ENCODE measurements at places on chromosomes 7 and 10.

GRCh38 chr7:14639329-14639728 is 263.2 kb downstream of the DGKB start:
- DNase-seq, result no peak

- DNase-seq, result no peak
These were observed 77.6 kb upstream of the UNC5B start for GRCh38 chr10:71134732-71135211.

- peak; percentile 99 for DNase-seq
These were observed 26.1 kb downstream of the PLAC9 start for GRCh38 chr10:80158598-80159127.

DNA sequence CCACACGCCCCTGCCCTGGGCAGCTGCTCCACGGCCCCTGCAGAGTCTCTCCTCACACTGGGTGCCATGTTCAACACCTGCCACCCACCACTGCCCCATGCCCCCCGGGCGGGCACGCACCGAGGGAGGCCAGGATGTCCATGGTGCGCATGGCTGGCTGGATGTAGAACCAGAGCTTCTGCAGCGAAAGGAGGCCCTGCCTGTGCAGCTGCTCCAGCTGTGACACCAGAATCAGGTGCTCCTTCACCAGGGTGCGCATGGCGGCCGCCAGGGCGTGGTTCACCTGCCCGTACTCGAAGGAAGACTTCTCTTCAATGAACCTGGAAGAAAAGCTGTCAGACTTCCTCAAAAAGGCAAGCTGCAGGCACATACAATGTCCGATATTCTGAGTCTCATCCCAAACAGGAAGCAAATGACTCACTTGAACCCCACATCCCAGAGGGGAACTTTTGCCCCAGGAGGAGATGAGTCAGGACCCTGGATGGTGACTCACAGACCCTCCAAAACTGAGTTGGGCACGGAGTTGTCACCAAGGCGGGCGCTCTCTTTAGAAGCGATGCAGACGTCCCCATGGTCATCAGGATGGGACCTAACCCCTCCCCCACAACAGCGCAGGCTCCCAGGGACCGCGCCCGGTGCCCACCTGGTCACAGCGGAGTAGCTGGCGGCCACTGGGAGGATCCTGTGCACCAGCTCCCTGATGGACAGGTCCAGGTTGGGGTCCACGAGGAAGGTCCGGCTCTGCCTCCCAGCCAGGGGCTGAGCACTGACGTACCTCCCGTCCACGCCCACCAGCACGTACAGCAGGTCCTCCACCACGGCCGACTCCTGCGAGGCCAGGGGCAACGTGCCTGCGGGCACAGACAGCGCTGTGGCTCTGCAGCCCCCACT is 15.5 kb downstream of the TUBGCP2 start:
- DNase-seq, result peak; percentile 75

- no peak for DNase-seq
These were observed 321.9 kb downstream of the PTPRN2 start for GRCh38 chr7:158265743-158266080.

- peak; percentile 53 for DNase-seq
These were observed 99.1 kb downstream of the GLI3 start for GRCh38 chr7:42137941-42138340.

DNA sequence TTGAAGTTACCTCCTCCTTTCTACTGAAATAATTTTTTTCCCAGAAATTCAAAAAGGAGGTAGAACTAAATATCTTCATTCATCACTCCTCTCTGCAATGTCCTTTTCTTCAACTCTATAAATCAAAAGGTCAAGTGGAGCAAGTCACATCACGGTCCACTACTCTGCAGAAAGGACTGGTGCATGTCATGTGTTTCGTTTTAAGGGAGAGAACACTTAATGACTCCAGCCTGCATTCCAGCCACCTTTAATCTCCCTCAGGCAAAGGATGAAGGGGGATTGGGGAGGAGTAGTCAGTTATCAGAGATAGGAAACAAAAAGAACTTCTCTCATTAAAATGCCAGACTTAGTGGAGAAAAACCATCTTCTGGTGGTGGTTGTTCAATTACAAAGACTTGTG is 78.9 kb downstream of the ANK3 start:
- no peak for DNase-seq

DNA sequence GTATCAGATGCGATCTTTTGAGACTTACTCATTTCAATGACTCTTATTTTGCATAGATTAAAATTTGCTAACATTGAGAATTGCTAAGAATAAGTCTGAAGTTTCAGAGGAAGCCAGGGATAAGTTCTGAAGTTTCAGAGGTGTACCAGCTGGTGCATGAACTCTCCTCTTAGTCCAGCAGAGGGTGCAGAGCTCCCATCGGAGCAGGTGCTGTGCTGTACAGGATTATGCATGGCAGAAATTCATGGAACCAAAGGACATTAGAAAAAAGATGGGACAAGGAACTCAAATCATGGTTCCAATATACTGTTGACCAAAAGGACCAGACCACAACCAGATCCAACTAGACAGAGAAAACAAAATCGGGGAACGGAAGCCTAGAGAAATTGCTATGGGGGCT is 41.9 kb downstream of the MGAM2 start:
- no peak for DNase-seq

- peak; percentile 88 for DNase-seq
These were observed 64.9 kb downstream of the ZNF92 start for GRCh38 chr7:65438598-65438997.

- DNase-seq, result peak; percentile 25
These were observed 38.3 kb downstream of the TOMM7 start for GRCh38 chr7:22784346-22784745.

DNA sequence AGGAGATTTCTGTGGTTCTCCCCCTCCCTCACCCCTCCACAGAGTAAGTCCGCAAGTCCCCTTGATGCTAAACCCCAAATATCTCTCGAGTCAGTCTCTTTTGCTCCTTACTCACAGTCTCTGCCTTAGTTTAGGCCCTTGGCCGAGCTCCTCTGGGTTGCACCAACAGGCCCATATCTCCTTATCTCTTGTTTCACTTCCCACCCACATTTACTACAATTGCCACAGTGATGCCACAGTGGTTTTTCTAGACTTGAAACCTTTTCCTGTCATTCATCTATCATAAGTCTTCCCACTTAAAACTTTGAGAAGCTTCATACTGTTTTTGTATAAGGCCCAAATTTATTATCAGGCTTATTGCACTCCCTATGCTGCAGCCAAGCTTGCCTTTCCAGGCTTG is 23.4 kb upstream of the NME8 start:
- no peak for DNase-seq

DNA sequence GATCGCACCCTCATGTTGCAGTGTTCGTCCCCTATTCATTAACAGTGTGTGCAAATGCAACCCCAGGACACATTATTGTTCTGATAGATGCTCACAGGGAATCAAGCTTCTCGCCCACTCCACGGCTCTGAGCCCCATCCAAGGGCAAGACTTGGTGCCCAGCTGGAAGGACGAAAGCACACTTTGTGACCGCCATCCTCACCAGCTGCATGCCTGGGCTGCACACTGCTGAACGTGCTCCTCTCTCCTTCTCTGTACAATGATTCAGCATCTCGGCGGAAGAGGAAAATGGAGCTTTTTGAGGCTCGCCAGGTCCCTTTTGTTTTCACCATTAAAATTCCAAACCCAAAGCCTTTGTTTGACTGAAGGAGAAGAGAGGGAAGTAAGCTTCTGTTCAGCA is 41.9 kb downstream of the MKI67 start:
- DNase-seq, result no peak

DNA sequence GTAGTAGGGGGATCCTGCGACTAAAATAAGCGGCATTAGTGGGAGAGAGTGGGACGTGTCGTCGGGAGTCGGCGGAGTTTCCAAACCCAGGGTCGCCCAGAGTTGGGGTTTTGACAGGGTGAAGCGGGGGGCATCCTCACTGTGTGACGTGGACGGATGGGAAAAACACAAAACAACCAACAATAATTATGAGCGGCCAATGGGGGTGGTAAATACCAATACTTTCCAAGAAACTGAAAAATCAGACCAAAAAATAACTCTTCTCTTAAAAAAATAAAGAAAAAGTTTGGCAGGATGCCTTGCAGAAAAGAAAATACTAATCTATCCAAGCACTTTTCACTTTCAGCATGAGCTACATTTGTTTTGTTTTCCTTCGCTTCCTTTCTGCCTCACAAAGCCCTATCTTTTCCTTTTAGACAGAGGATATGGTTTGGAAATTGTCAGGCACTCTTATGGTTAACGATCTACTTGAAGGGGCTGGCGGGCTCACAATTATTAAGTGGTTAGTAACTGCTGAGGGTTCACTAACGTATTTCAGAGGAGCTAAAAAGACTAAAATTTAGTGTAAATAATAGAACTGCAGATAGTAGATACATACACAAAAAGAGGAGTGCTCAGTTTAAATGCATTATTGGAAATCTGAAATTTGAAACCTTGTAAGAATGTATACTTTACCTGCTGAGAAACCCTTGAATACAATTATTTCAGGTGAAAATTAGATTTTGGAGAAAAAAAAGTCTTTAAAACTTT is 802 bp upstream of the CDK6 start:
- peak; percentile 35 for DNase-seq

GRCh38 chr10:102283488-102283887 is 38.2 kb downstream of the GBF1 start:
- no peak for DNase-seq

DNA sequence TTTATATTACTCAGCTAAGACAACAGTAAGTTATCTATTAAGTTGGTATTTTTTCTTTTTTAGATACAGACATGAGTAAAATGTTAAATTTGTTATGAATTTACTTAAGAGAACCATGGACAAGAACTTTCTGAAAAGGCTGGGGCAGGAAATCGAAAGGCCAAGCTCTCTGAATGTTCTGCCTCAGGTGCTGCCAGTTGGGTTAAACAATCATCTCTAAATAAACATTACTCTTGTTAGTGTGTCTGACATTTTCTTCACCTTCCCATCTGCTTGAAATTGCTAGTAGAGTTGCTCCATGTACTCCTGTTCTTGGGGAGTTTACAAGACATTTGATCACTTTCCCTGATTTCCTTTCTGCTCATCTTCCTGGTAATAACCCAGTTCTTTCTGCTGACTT is 87.5 kb downstream of the ANKRD7 start:
- DNase-seq, result no peak

GRCh38 chr10:97335188-97335619 is 675 bp upstream of the FRAT2 start:
- no peak for DNase-seq

GRCh38 chr7:45704683-45705016 is 130.5 kb downstream of the ADCY1 start:
- DNase-seq, result no peak

DNA sequence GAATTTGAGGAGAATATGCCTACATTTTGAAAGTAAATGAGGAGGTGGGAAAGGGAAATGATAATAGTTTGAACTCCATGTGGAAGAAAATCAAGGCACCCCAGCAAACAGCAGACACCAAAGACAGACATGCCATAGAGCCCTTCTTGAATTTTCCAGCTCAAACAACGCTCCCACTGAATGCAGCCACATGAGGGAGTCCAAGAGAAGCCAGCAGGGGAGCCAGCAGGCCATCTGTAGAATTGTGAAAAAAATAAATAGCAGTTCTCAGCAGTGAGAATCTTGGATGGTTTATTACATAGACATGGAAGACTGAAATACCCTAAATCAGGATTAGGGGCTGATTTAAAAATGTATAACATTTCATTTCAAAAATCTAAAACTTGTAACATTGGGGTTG is 1567.3 kb upstream of the LRRTM3 start:
- DNase-seq, result no peak

GRCh38 chr10:102231357-102232318 is 5.5 kb downstream of the ELOVL3 start:
- DNase-seq, result no peak

DNA sequence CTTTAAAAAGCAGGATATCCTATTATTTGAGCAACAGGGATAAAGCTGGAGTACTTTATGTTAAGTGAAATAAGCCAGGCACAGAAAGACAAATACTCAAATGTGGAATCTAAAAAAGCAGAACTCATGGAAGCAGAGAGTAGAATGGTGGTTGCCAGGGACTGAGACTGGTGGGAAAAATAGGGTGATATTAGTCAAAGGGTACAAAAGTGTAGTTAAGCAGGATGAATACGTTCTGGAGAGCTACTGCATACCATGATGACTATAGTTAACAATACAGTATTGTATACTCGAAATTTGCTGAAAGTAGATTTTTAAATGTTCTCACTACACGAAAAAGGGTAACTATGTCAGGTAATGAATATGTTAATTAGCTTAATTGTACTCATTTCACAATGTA is 125.5 kb upstream of the VSTM2A start:
- DNase-seq, result no peak

GRCh38 chr7:137895301-137896221 is 48.8 kb upstream of the DGKI start:
- no peak for DNase-seq

DNA sequence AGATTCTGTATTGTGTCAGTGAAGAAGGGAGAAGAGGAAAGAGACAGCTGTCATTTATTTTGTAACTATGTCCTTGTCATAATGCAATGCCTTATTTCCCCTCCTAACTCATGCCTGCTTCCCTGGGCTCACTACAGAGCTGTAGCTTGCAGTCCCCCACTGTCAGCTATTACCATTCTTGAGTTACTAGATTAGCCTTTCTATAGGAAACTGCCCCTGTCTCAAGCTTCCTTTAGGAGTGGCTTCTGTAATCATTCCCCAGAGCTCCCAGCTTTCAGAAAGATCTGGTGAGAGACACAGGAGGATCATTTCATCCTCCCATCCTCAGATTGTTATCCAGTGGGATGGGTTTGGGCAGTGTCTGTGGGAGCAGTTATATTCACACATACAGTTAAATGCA is 32.4 kb upstream of the SMKR1 start:
- DNase-seq, result no peak

- DNase-seq, result peak; percentile 4
These were observed 227.8 kb downstream of the DNAJB6 start for GRCh38 chr7:157564517-157565177.

GRCh38 chr10:80356563-80356988 is at the start of the genes DYDC1 and DYDC2:
TSS of gene DYDC1 (minus strand) at chr10:80356755. CDS start at chr10:80352601, 4,154 bp downstream.
TSS of gene DYDC2 (plus strand) at chr10:80356781. CDS start at chr10:80362444, 5,663 bp downstream.
- DNase-seq, result no peak

DNA sequence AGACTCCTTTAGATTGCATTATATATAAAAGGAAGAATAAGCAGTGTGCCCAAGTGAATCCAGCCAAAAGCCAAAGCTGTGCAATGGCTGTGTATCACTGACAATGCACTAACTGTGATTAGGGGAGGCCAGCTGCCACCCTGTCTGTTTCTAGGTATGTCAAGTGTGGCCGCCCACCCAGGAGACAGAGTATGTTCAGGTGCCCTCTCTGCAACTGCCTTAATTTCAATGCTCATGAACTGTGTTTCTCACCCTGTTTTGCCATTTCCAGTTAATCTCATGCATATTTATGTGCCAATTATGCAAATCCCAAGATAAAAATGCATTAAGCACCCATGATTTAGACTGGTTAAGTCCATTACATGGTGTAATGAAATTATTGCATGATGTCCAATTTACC is 159.4 kb downstream of the FRMD4A start:
- DNase-seq, result no peak

- DNase-seq, result peak; percentile 2
These were observed 113.3 kb downstream of the CPEB3 start for GRCh38 chr10:92177546-92177945.

All from IMR-90 (cell line).